Iris pigment epithelial cell (primary cell): ENCODE measurements at places on chromosomes 1 and 21.

GRCh38 chr21:14687268-14687625 is 141.1 kb upstream of the SAMSN1 start:
- peak; percentile 1 for DNase-seq

DNA sequence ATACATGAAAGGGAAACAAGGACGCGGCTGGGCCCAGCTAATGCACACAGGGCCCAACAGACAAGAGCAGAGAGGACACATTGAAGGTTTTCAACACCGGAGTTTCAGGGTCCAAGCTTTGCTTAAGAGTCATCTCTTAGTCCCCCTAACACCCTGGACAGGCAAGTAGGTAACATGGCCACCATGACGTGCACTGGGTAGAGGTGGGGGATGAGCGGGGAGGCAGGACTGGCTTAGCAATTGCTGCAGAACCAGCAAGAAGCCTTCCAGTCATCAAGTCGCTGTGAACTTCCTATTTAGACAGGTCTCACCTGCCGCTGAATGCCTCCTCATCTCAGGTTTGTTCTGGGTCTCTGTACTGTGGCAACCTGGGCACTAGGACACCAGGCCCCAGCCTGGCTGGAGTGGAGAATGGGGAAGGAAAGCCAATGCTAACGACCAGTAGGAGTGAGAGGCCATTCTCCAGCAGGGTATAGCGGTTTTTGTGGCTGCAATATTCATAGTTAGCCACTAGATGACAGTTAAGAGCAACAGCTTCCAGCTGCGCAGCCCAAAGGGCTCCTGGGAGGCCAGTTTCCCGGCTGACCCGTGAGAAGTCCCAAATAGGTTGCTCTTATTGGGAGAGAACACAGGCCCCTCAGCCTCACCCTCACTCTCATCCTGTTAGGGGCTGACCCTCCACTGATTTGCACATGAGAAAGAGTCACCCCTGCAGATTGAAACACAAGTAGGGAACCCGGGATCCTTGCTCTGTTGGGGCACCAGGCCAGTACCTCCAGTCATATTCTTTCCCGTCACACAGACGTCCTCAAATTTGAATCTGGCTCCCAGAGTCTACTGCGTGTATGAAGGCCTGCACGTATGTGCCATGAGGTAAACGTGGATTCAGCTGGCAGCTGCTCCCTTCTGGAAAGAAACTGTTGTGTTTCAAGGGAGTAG is 6.0 kb upstream of the PIGC start:
- peak; percentile 70 for DNase-seq

- DNase-seq: peak; percentile 66
Observed at GRCh38 chr1:92951141-92951582, 10.1 kb downstream of the DIPK1A start.

GRCh38 chr1:219581344-219581743 is 31.6 kb downstream of the ZC3H11B start:
- DNase-seq: no peak

- no peak for DNase-seq
Observed at GRCh38 chr1:30476911-30477459, 246.4 kb downstream of the MATN1 start.

DNA sequence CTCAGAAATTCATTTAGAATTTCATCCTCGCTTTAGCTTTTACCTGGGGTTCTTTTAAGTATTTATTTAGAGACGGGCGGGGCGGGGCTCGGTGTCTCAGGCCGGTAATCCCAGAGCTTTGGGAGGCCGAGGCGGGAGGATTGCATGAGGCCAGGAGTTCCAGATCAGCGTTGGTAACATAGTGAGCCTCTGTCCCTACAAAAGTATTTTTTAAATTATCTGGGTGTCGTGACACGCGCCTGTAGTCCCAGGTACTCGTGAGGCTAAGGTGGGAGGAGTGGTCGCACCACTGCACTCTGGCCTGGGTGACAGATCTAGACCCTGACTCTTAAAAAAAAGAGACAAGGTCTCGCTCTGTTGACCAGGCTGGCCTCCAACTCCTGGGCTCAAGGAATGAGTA is 942 bp upstream of the RSBN1 start:
- no peak for DNase-seq

DNA sequence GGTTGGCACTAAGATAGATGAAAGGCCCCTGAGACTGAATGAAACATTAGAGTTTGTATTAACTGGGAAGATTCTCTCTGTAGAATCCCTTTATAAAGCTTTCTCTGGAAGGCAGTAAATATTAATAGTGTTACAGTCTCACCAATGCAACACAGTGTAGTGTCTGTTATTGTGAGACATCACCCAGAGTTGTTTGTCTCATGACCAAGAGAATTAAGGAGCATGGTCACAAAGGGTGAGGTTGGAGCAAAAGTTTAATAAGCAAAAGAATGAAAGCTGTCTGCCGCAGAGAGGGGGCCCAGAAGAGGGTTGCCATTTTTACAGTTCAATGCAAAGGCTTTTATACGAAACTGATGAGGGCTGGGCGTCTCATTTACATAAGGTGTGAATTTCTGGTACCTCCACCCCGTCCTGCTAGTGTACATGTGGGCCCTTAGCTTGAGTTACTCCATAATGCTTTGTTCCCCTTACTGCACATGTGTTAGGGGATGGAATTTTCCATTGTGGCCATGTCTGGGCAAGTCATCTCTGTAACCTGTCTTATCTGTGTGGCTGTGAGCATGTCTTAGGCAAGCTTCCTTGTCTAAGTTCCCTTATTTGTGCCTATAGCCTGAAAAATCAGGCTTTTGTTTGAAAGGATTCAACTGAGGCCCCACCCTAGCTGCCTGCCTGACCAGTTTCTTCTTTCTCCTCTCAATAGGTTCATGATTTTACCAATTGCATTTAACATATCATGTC is 184.1 kb downstream of the RASAL2 start:
- DNase-seq: no peak

DNA sequence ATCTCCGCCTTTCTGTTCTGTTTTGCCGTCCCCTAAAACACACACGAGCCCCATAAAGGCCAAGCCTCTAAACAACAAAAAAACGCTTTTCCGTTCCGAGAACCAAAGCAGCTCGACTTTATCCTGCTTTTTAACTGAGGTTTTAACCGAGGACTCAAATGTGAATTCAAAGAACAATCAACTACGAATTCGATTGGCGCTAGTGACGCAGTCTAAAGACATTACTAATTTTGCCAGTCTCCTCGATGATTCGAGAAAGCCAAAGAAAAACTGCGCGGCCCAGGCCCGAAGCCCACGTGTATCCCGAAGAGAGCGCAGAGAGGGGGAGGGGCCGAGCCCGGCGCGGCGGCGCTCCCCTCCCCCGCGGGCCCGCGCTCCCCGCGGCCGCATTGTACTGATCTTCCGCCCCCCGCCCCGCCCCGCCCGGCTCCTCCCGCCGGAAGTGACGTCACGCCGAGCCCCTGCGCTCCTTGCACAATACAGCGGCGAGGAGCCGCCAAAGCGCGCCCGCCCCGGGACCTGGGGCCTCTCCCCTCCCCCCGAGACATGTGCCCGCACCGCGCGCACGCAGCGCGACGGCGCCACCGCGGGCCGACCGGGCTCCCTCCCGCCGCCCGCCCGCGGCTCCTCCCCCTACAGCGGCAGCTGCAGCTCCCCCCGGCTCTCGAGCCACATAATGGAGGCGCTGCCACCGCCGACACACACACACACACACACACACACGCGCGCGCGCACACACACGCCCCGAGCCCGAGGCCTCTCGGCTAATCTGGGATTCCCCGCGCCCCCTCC is 1.4 kb downstream of the HNRNPU start:
- peak; percentile 91 for DNase-seq

DNA sequence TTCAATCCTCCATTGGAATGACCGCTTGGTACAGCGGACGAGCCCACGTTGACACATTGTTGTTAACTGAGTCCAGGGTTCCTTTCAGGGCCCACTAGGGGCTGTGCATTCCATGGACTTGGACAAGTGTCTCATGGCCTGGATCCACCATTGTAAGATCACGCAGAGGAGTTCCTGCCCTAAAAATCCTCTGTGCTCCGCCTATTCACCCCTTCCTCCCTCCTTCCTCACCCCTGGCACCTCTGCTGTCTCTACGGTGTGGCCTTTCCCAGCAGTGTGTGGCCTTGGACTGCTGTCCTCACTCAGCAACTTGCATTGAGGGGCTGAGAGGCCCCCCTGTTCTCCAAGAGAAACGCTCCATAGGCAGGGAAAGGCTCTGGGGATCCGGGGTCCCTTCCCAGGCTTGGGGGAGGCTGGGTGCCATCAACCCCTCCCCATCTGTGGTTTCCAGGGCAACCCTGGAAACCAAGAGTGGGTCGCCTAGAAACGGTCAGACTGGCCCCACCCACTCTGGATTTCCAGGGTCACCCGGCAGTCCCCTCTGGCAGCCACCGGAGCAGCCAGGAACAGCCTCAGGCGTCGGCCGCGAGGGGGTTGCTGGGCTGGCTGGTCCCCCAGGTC is 50.9 kb downstream of the MEGF6 start:
- DNase-seq: no peak

DNA sequence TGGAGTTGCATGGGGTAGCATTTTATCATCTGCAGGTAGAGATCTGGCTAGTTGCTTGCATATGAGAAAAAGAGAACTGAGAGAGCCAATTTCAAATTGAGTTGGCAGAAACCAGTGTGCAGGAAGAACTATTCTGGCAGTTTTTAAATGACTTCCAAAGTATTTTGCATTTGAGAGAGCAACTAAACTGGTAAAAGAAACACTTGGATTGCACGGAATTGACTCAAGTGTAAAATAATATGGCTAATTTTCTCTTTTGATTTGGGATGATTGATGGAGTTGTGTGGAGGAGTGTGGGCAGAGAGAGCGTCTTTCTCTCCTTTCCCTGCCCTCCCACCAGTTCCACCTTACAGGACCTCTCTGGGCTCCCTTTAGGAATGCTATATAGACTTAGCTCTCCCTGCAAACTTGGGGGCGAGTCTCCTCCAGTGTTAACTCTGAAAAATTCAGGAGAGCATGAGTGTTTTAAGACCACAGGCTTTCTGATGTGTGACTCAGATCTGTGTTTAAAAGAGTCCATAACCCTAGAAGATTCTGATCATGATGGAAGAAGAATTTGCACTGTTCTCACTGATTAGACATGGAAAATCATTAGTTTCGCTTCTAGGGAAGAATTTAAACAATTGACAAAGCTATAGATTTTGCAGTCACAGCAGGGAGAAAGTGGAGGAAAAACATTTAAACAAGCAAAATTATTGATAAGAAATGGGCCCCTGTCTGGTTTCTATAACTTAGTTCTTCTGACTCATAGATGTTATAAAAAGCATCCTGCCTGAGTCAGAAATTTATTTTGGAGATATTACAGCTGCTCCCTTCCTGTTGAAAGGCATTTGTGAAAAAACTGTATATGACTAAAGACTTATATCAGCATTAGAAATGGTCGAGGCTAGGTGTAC is 24.9 kb upstream of the CTBS start:
- DNase-seq: peak; percentile 82

DNA sequence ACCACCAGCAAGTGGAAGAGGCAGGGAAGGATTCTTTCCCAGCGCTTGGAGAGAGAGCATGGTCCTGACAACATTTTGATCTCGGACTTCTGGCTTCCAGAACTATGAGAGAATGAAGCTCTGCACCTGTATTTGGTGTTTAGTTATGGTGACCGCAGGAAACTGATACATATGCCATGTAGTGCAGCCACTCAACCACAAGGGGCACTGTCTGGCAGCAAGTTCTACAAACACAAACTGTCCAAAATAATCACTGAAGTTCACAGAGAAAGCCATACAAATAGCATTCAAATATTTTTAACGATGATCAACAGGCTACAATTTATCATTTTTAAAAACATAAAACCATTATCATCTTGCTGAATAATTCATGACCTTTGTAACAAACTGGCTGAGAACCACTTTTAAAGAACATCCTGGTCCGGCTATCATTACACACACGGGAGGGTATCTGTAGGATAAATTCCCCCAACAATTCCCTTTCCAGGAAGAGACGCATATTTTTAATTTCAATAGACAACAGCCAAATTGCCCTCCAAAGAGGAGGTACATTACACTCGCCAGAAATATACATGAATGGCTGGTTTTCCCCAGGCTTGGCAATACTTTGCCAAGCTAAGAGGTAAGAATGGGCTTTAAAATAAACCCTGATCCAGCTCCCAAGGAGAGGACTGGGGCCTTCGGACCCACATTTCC is 9.2 kb upstream of the CBR3 start:
- peak; percentile 69 for DNase-seq

DNA sequence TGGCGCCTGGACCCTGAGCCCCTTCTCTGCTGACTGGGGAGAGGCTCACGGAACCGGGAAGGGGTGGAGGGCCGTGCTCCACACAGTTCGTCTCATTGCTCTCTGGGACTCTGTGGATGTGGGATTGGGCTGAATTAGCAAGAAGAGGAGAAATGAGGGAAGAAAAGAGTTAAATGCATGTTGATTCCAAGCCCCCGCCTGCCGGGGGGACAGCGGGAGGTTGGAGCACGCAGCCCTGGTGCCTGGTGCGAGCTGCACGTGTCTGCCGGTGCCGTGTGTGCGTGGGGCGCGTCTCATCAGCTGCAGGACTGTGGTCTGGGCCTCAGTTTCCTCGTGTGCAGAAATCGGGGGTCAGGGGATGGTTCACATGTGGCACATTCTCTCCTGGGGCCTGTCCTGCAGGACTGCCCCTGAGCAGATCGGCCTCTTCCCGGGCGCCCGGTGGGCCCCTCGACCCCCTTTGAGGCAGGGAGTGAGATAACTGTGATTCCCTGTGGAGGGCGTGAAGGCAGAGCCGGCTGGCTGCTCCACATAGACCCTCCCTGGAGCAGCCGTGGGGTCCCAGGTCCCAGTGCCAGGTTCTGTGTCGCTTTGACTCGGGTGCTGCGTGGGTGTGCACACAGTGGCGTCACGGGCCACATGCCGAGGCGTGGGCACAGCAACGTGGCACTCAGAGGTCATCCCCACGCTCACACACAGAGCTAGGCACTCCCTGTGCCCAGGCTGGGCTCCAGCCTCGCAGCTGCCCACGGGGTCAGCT is 11.4 kb downstream of the SAMD11 start:
- no peak for DNase-seq

DNA sequence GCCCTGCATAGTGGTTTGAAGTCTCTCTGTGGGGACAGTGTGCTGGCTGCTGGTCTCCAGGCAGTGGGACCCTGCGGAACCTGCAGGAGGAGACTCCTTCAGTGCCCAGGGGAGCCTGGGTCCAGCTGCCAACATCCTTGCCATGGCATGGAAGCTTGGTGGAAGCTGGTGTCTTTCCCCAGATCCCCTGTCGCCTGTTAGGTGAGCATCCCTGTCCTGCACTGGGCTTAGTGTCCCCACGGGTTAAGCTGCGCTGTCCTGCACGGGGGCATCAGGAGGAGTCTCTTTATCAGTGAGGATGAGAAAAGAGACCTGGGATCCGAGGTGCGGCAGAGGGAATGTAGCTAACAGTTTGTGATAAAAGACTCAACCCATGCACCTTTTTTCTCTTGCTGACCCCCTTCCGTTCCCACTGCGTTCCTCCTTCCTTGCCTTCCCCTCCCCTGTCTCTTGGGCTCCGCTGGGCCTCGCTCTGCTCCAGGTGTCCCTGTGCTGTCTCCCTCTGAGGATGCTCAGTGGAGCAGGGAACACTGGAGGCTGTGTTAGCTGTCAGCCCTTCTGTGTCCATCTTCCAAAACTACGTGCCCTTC is 59.3 kb downstream of the SLC37A1 start:
- no peak for DNase-seq

DNA sequence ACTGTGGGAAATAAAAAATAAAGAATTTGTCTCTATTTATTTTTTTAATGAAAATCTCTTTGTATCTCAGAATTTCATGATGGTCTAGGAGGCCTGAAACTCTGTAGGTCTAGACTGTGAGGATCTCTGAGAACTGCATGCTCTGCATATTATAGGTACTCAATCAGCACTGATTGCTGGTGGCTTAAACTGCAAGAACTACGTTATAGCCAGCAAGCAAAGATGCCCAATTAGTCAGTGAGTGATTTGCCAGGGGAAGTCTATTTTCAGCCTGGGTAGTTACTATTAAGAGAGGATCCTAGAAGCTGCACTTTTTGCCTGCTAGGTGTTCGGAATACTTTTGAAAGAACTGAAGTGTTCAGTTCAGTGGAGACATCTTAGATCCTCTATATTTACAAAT is 87.4 kb downstream of the GPR52 start:
- peak; percentile 43 for DNase-seq
